Activated T-cell treated with anti-CD3 and anti-CD28 coated beads for 48 hours (primary cell): ENCODE measurements at places on chromosomes 6 and 20.

GRCh38 chr6:3236005-3236404, 8.6 kb upstream of the TUBB2B start:
- no peak for DNase-seq

DNA sequence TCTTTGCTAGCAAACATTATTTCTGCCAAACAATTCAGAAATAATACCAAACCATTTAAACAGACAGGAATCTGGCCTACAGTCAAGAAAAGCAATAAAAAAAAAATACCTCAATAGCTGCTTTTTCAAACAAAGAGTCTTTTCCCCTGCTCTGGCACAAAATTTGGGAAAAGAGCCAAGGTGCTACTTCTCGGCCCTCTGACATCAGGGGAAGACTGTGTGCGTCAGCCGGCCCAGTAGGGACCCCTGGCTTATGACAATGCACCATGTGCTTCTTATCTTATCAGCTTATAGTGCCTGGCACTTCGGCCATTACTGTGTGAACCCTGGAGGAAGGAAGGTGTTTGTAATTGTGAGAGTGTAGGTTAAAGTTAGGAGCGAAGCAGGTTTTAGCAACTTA, 89.4 kb downstream of the PDE10A start:
- DNase-seq, result no peak

DNA sequence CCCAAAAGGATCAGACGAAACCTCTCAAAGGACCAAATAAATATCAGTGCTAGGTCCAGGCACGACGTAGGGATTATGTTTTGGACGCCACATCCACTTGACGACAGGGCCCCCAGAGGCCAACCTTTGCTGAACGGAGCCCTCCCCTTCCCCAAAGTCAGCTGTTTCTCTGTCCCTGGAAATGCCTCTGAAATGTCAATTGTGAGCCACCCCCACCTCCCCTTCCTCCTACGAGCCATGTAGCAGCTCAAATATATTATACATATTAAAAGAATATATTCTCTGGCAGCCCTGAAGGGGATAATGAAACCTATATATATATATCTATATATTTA, 39.6 kb upstream of the BLCAP start:
- DNase-seq, result no peak

DNA sequence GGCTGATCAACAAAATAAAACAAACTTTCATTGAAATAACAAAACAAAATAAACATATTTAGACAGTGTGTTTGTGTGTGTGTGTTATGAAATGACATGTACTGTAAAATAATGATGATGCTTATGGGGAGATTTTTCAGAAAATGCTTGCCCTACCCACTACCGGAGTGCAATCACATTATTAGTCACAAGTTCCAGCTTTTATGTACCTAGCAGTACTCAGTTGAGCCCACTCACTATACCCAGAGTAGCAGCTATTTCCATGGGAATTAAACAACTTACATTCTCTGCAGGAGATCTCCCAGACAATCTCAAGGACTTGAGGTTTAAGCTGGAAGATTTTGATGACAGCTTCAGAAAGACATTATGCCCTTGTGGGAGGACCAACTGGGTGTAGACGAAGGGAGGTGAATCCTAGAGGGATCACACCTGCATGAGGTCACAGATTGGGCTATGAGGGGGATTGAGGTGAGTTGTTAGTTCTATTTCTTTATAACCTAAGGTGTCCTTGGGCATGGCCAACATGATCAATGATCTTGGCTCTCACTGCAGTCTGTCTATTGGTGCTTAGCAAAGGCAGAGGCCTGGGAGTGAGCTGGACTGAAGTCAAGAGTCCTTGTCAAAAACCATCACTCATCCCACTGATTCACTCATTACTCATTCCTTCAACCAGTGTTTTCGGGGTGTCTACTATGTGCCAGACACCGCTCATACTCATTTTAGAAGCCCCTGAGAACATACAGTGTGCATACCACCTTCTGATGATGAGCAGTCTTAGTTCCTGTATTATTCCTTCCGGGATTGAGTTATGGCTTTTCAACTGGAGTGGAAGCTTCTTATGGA, 6.7 kb upstream of the CLIC5 start:
- DNase-seq, result no peak

GRCh38 chr6:145756170-145756662, 20.9 kb upstream of the EPM2A start:
- no peak for DNase-seq

- DNase-seq, result no peak
Observed at GRCh38 chr6:98463038-98464000, 371.1 kb upstream of the POU3F2 start.

GRCh38 chr6:15736297-15736696, 73.5 kb upstream of the DTNBP1 start:
- no peak for DNase-seq

GRCh38 chr20:25454153-25454900, 46.9 kb downstream of the GINS1 start:
- DNase-seq, result no peak

DNA sequence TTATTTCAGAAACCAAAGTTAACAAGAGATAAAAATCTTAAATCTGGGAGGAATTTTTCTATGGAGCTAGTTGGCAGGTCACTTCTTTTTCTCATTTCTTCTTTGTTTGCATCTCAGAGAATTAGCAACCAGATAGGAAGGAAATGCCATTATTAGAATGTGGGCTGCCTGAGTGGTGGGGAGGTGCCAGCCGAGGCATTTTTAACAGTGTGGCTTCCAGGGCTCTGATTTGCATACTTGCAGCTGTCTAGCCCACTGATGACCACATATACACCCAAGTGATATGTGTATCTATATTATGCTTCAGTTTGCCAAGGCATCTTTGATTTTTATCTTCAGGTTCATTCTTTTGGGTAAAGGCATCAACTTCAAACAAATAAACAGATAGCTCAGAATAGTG, 206.7 kb downstream of the CLIC5 start:
- DNase-seq, result no peak

GRCh38 chr20:33298391-33298790, 15.4 kb downstream of the BPIFB1 start:
- no peak for DNase-seq

DNA sequence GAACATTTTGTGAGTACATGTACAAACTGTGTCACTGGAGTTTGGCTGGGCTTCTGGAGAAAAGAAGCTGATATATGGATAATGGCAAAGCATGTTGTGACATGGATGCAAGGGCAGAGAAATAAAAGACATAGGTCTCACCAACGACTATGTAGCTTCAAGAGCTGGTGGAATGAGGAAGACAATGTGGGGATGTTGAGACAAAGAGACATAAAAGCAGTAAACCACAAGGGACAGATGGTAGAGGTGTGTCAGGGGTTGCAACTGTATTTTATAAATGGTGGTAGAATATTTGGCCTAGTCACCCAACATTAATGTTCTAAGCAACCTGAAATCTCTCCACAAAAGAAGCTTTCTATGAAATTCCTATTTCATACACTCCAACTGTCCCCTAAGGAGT, 199.0 kb downstream of the KCNQ5 start:
- DNase-seq, result no peak

GRCh38 chr6:155436981-155437749, 18.5 kb downstream of the NOX3 start:
- DNase-seq, result no peak

DNA sequence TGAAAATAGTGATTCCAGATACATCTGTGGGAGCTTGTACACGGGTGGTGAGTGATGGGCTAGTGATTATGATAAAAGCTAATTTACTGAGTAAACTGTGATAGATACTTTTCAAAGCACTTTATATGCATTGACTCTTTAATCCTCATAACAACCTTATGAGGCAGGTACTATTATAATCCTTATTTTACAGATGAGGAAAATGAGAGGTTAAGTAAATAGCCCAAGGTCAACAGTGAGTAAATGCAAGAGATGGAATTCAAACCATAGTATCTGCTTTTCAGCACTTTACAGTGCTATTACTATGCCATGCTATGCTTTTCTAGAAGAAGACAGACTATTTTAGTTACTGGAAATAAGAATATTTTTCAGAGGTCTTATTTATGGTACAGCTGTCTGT, 320.9 kb upstream of the CITED2 start:
- DNase-seq, result no peak

DNA sequence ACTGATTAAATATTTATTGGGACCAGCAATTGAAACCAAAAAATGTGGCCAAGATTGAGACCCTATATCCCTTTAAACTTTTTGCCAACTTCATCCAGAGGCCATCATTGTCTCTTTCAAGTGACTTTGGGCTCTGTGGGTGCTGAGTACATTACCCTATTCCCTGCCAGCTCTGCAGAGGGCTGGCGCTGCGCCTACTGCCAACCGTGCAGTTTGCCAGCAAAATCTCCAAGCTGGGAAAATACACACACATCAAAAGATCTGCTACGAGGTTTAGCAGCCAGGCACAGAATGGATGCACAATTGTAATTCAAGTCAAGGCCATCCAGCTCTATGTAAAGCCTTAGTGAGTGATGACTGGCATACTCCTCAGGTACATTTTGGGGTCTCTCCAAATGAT, 125.0 kb downstream of the CBLN4 start:
- DNase-seq, result no peak

- no peak for DNase-seq
Observed at GRCh38 chr20:15582146-15582760, 991.0 kb downstream of the KIF16B start.

GRCh38 chr6:44166591-44167184, 8.1 kb downstream of the CAPN11 start:
- DNase-seq, result no peak

DNA sequence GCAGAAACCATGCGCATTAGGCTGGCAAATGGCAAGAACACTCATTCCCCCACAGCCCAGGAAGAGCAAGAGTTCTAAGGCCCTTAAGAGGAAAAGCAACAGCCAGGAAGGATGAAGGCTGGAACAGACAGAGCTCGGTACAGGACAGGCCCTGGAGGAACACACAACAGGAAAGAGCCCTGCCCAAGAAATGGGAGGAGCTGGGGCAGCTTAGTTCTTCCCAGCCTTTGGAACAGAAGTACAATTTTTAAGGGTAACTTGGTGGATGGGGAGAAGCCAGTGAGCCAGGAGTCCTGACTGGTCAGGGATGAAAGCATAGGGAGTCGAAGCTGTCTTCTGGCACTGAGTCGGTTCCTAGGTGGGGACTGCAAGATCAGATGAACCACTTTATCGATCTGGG, 32.4 kb downstream of the OR2B2 start:
- DNase-seq, result no peak

- DNase-seq, result no peak
Observed at GRCh38 chr6:158660333-158660754, 10.5 kb downstream of the SYTL3 start.

DNA sequence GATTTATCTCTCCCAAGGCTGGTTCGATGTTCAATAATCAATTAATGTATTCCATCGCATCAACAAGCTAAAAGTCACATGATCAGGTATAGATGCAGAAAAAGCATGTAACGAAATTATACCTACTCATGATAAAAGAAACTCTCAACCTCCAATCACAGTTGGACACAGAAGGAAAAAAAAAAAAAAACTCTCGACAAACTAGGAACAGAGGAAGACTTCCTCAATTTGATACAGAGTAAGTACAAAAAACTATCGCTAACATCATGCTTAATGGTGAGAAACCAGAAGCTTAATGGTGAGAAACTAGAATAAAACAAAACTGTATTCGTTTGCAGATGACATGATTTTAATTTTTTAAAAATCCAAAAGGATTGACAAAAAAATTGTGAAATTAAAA, 62.0 kb upstream of the SMIM29 start:
- DNase-seq, result no peak

- DNase-seq, result no peak
Observed at GRCh38 chr6:166925141-166925996, 31.0 kb downstream of the RNASET2 start.

DNA sequence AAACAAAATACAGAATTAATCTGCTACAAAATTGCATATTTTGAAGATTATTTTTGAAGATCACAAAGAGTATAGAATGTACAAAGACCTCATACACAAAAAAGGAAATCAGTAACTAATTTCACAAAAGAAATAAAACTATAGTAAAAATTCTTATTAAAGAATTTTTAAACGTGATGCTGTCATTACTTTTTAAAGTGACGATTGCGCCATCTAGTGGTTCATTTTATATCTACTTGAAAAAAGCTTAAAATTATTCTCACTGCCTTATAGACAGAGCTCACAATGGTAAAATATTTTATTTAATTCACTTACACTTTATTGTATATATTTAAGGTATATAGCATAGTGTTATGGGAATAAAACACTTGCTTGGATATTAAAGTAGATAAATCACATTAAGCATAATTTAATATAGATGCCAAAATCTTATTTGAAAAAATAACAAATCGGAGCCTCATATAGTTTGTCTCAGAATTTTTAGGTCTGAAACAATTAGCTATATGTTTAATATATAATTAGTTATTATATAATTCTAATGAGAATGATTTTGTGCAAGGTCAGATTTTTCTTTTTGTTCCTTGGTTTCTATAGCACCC, 128.8 kb downstream of the PHF3 start:
- DNase-seq, result no peak

DNA sequence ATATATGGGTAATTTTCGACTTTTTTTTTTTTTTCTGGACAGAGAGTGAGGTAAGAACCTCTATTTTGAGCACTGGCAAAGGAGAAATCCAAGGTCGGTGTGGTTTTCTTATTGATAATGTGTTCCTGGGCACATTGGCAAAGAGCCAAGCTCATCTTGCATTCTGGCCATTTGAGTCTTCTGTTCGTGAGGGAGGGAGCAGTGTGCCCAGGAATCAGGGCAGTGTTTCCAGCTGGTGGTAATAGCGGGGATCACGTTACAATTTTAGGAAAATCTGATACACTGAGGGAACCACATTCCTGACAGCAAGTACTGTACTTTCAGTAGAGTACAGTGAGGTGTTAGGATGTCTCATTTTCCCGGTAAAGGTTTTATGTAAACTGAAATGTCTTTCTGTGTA, 442.3 kb upstream of the MAP3K7 start:
- no peak for DNase-seq

DNA sequence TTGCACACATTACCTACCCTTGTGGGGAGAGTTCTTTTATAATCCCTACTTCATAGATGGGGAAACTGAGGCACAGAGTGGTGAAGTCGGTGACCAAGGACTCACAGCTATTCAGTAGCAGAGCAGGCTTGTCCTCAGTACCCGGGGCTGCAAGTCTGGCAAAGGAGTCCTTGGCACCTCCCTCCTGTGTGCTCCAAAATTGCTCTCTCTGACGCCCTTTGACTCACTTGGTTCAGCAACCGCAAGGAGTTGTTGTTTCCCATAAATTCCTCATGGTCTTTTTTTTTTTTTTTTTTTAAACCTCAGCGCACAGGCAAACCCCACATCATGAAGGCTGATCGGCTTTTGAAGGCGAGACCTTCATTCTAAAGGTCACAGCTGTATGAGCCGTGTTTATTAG, 143.2 kb downstream of the CEBPB start:
- no peak for DNase-seq
